CD4-positive, alpha-beta T cell treated with Interleukin-15 for 4 hours (primary cell): ENCODE measurements at places on chromosomes 6 and 20.

- peak; percentile 41 for DNase-seq
Measured at GRCh38 chr6:1527073-1527457, 82.7 kb upstream of the FOXC1 start.

GRCh38 chr6:15509335-15509933 is 153.4 kb downstream of the DTNBP1 start:
- DNase-seq = no peak

DNA sequence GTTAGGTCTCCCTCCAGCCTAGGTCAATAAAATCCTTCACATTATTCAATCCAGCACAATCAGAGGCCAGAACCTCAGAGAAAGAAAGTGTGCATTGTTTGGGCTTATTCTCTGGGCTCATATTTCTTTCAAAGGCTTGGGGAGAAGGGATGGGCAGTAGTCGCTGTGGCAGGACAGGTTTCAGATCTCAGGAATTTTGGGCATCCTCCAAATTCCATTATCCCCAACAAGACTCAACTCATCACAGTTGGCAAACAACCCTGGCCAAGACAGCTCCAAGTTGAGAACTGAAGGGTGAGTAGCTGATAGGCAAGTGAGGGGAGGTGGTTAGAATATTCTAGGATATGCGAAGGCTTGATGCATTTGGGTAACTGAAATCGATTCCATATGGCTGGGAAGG is 27.2 kb upstream of the CHD6 start:
- DNase-seq = no peak

DNA sequence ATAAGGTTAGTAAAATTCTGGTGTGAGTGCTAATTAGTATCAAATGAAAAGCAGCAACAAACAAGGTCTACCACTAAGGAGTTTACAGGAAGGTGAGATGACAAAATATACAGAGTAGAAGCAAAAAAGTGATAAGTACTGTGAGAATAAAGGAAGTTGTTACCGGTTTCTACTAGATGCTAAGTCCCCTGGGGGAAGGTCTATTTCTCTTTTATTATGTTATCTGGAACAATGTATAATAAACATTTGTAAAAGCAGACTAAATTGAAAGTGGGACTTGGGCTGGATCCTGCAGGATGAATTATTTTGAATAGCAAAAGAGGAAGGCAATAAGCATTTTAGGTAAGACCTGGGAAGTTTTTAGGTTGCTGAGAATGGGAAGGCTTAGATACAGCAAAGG is 158.7 kb upstream of the SLC22A16 start:
- DNase-seq = no peak

DNA sequence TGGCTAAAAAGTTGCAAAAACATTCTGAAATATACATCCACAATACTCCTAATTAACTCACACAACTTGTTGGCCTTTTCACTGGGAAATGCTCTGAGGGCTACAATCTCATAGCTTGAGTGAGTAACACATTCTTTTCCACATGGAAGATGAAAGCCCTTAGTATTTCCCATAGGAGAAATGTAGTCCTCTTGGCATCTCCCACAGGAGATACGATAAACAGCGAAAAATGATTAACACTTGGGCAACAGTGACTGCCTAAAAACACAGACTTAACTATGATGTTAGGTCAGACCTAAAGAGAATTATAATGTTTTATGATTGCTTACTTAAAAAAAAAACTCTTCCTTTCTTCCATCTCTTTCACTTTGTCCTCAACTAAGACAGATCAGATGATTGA is 9.0 kb downstream of the MYLK4 start:
- no peak for DNase-seq

DNA sequence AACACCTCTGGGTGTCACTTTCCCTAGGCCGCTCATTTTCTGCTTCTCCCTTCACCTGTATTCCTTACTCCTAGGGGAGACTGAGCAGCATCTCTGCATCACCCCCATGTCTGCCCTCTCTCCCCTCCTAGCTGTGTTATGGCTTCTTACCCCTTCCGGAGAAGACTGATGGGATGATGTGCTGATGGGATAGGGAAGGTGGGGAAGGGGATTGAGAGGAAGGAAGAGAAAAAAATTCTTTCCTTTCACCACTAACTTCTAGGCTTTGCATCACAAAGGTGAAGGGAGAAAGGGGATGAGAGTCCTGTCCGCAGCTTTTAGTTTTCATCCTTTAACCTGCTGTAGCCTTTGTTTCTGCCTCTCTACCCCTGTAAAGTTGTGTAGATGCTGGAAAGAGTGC is 26.7 kb downstream of the AKAP7 start:
- no peak for DNase-seq

- no peak for DNase-seq
Measured at GRCh38 chr6:71887006-71887743, 825 bp downstream of the RIMS1 start.

DNA sequence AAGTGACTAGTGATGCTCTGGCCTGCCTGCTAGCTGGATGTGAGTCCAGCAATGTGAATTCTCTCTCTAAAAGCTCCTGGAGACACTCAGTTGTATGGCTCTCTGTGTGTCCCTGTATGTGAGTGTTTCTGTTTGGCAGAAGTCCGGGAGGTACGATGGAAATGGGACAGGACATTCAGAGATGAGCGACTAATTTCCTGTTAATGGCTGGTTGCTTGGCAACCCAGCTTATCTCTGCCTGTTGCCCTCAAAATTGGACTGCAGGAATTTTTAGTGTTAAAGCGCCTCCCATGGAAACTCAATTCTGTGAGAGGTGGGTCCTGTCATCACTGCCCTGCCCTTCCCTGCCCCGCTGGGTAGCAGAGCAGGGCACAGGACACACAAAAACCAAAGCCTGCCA is 136.8 kb upstream of the LRFN2 start:
- DNase-seq = no peak

DNA sequence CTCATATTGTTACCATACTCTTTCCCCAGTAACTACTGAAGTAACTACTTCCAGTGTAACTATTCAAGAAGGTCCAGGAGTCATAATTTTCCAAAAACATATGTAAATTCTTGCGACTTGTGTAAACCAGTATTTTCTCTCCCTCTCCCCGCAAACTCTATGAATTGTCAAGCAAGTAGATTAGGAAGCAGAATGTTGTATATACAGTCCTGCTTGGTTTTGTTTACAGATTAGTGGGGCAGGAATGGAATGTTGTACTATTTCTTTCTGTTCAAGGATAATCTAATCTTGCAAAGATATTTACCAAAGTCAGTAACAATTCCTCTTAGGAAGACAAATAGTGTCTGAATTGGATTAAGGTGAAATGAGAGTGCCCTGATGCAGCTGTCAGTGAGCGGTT is 234.9 kb upstream of the PLN start:
- DNase-seq = no peak

DNA sequence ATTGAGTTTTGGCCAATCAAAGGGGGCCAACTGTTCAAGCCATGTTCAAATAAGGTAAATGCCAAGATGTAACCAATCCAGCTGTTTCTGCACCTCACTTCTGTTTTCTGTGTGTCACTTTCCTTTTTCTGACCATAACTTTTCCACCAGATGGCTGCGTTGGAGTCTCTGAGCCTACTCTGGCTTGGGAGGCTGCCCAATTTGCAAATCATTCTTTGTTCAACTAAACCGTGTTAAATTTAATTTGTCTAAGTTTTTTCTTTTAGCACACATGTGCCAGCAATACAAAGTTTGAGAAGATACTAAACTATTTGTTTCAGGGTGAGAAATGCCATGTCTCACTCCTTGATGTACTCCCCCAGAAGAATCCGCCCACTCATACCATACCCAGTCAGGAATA is 52.1 kb downstream of the IYD start:
- no peak for DNase-seq

- DNase-seq = peak; percentile 2
Measured at GRCh38 chr6:83467620-83468036, 36.8 kb upstream of the ME1 start.

DNA sequence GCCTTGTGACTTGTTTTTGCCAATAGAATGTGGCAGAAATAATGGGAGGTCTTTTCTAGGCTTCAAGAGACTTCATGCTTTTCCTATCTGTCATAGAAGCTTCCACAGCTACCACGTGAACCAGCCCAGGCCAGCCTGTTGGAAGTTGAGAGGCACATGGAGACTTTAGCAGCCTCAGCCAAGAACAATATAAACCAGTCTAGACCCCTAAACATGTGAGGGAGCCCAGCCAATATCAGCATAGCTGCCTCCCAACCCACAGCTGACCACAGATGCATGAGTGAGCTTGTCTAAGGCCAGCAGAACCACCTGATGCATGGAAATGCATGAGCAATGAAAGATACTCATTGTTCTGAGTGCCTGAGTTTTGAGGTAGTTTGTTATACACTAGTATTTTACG is 540.7 kb upstream of the BTBD3 start:
- no peak for DNase-seq

GRCh38 chr20:58822149-58822548 is 28.6 kb downstream of the GNAS-AS1 start:
- no peak for DNase-seq

DNA sequence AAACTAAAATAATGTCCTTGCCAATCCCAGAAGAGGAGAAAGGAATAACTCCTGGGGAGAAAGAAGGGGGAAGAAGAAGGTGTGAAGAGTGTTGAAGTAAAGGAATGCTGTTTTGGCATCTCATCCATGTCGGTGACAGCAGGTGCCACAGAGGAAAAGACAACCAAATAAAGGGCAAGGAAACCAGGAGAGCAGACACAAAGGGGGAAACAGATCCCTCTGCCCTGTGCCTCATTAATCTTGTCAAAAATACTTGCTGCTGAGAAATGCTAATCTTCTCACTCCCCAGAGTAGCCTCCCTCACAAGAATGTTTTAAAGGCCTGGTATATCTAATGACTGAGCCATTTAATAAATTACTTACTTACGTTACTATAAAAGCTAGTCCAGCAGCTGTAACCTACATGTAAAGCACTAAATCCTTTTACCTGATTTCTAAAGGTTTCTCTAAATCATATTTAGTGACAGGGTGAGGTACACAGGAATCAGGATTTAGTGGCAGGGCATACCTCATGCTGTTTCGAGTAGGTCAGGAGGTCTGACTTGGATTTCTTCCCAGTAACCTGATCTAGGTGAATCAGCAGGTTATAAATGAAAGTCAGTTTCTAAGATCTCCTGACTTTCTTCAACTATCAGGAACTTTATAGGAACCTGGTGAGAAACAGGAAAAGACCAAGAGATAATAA is 377.1 kb downstream of the CENPW start:
- DNase-seq = no peak

DNA sequence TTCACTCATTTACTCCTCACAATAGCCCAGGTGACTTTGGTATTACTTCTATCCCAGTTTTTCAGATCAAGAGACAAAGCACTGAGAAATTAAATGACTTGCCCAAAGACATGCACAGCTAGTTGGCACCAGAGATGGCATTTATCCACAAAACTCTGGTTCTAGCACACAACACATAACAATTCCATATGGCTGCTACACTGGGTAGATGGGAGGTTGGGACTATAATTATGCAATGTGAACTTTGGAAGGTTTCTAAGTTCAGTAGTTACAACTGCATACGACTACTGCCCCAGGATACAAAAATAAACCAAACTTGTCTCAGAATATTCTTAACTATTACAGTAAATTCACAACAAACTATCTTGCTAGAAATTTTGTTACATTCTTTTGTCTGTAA is 54.2 kb upstream of the MLIP start:
- DNase-seq = no peak

- DNase-seq = no peak
Measured at GRCh38 chr6:136666041-136666440, 115.8 kb upstream of the MAP7 start.

DNA sequence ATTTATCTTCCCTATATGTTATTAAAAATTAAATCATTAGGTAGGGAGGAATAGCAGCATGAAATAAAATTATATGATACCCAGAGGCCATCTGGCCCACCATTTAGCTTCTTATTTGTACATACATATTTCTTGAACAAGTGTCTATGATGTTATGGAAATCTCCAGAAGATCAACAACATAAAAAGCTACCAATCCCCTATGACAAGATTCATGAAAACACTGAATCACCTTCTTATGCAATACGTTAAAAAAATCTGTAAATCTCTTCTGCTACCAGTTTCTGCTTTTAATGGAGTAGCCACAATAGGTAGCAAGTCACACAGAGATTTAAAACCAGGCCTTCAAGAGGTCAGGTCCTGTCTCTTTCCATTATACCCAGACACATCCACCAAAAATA is 125.8 kb upstream of the ENPP5 start:
- DNase-seq = no peak

GRCh38 chr20:16573001-16573965 is at the start of gene KIF16B:
TSS of gene KIF16B (minus strand) at chr20:16573448. CDS start at chr20:16573275, 173 bp downstream.
- peak; percentile 83 for DNase-seq

- DNase-seq = peak; percentile 45
Measured at GRCh38 chr6:36109092-36109491, 21.2 kb upstream of the MAPK13 start.

DNA sequence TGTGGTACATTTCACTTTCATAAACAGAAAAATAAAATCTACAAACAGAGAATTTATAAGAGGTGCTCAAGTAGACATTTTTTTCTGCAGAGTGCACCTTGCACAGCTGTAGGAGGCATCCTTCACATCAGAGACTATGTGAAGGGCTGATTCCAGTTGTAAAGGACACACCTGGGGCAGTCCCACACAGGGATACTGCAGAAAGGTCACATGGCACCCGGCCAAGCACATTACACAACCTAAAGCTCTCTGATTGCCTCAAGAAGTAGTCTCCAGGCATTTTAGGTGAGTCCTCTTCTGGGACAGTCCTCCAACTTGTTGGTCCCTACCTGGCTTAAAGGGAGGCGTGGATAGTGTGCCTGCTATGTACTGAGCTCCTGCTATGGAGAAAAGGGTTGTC is 502.9 kb upstream of the NOX3 start:
- DNase-seq = no peak

DNA sequence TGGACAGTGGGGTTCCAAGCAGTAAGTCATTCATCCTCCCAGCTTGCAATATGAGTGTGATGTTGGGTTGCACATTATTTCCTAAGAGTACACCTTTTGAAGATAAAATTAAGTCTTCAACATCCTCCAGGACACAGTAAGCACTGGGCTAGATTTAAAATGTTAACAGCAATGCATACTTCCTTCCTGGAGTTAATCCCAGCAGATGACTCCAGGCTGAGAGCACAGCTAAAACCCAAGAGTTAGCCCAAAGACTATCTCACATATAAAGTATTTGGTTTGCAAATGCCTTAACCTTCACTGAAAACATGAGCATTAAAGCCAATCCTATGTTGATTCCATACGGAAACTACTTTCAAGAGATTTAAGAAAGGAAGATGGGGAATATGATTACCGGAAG is 69.2 kb downstream of the SLC23A2 start:
- no peak for DNase-seq

GRCh38 chr6:36244641-36245280 is 25.1 kb upstream of the PNPLA1 start:
- DNase-seq = no peak

DNA sequence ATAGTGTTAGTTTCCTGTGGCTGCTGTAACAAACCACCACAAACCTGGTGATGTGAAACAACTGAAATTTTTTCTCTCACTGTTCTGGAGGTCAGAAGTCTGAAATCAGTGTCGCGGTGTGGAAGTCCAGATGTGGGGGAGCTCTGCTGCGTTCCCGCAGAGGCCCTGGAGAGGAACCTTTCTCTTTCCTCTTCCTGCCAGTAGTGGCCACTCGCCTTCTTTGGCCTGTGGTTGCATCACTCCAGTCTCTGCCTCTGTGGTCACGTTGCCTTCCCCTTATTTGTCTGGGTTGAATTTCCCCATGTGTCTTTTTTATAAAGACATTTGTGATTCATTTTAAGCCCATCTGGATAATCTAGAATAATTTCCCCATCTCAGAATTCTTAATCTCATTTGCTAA is 295.5 kb upstream of the FLRT3 start:
- no peak for DNase-seq

GRCh38 chr6:121354764-121355163 is 20.5 kb upstream of the TBC1D32 start:
- DNase-seq = no peak

- DNase-seq = no peak
Measured at GRCh38 chr20:41408156-41408794, 41.7 kb upstream of the EMILIN3 start.
